Sigmoid colon (tissue), 7 donors: ENCODE measurements at places on chromosomes 2 and 18. TPM values are rescaled to one million over a fixed set of nuclear protein-coding genes. Genes with fewer than 3 reads are reported as not detected.

TBR1 gene
- total RNA-seq: not detected

IL1A gene
- total RNA-seq: not detected

DIPK1C gene
- 1.1 TPM for total RNA-seq

DNA sequence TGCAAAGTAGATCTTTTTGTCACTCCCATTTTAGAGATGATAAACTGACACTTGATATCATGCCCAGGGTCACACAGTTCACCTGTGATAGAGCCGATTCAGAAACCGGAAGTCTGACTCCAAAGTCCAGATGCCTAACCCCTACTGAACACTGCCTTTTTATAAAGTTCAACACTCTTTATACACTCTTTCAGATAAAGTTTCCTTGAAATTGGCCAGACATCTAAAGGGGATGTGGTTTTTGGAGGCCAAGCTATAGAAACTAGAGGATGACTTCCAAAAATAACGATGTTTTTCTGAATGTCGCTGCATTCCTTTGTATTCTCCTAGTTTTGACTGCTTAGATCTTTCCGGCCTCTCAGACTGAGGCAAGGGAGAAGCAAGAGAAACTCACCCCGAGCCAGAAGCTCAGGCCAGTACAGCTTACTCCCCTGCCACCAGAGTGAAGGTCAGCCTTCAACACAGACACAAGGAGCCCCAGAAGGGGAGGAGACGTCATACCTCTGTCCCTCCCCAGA, 61.8 kb downstream of the NRP2 start:
- DNase-seq: no peak

DNA sequence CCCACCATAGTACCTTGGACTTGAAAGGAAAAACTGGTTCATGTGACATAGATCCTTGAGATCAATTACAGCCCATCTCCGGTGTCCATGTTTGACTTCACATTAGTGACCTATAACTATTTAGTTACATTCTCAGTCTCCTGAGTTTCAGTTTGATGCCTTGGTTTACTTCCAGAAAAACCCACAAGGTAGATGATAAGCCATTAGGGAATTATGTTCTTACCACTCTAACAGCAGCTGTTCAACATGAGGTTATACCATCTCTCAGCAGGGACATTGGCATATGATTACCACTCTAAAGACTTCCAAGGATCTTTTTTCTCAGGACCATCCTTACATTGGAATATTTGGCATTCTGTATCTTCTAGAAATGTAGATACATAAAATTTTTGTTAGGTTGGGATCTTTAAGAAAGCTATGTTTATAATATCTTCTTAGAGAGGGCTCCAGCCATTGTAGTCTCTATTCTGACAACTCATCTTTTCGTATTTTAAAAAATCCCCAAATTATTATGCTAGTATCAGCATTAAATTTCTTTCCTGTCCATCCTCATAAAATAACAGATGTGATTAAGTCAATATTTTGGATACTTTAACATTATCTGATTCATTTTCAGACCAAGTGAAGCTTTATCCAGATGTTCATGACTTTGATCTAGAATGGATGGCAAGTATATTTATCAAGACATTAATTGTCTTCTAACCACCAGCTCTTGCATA, 258.9 kb downstream of the RDH14 start:
- DNase-seq: no peak
